ENCODE measurements at places on chromosomes 7 and 10. TPM values are rescaled to one million over a fixed set of nuclear protein-coding genes. Genes with fewer than 3 reads are reported as not detected.

Gene POLR2J2
- total RNA-seq = 1.0 TPM

Gene PRPS1L1
- not detected for total RNA-seq

- DNase-seq = no peak
These were observed 88.9 kb downstream of the RAPGEF5 start for GRCh38 chr7:22267930-22268615.

DNA sequence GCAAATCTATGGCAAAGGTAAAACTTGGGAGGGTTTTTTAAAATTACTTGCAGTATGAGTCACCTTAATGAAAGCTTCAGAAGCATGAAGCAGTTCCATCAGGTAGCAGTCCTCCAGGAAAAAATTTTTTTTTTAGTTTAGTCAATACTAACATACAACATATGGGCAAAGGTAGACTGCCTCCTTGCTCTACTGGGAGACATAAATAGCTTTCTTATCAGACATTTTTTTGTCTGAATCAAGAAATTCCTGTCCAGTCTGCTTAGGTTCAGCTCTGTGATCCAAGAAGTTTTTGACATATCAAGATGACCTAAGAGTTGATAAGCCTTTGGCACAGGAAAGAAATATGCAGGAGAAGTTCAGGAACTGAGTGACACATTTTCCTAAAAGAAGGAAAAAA is 171.5 kb upstream of the TCF7L2 start:
- no peak for DNase-seq

GRCh38 chr7:32871624-32872371 is 19.8 kb downstream of the KBTBD2 start:
- DNase-seq = no peak

DNA sequence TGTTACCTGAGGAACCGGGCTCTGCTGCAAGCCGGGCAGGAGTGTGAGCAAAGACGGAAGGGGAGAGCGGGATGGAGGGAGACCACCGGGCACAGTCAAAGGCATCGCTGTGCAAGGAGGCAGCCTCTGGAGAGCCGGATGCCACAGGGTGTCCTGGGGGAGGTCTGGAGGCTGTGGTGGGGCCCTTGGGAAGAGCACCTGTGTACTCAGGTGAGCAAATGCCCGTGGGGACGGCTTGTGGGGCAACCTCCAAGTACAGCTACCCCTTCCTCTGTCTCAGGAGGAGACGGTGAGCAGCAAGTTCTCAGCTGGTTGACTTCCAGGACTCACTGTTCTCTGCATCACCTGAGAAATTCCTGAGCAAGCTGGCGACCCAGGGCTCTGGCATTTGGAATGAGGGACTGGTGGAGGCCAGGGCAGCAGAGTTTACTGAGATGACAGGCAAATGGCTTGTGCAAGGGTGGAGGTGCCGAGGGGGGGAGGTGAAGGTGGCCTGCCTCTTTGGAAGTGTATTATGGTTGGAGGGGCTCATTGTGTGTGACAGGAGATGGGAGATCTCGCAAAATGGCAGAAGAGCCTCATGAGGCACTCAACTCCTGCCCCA is 345.2 kb upstream of the SHH start:
- DNase-seq = no peak

DNA sequence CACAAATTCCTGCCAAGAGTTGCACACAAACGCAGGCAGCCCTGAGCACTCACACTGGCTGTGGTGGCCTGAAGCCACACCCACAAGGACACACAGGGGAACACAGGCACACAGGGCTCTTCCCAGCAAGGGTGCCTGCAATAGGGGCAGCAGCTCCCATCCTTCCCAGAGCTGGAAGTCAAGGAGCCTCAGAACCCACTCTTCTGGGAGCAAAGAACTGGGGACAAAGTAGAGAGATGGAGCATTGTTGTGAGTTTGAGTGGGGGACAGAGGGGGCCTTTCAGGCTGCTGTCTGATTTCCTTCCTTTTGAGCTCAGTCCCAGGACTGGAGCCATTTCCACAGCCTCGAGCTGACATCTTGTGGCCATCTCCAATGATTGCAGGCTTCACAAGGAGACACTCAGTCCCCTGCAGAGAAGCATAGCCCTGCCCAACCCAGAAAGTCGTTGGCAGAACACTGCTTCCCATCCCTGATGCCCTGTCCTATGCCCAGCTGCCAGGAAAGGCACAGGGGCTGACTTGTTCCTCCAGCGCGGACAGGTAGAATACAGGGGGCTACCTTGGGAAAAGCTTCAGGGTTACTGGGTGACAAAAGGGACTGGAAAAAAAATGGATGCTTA is 34.4 kb upstream of the SLF2 start:
- DNase-seq = peak; percentile 56

Gene GLI3
- total RNA-seq = 28.5 TPM

Gene PNLIPRP1
- total RNA-seq = not detected
